DMS 273 treated with DMSO at 0.1 percent for 48 hours (cell line): ENCODE measurements at places on chromosomes 6 and 20.

GRCh38 chr6:25835442-25836283 is 3.8 kb upstream of the SLC17A1 start:
- DNase-seq, result no peak

- no peak for DNase-seq
Observed at GRCh38 chr20:21102603-21103311, 3.4 kb downstream of the LINC00237 start.

- no peak for DNase-seq
Observed at GRCh38 chr6:143961886-143962878, 45.9 kb downstream of the PLAGL1 start.

DNA sequence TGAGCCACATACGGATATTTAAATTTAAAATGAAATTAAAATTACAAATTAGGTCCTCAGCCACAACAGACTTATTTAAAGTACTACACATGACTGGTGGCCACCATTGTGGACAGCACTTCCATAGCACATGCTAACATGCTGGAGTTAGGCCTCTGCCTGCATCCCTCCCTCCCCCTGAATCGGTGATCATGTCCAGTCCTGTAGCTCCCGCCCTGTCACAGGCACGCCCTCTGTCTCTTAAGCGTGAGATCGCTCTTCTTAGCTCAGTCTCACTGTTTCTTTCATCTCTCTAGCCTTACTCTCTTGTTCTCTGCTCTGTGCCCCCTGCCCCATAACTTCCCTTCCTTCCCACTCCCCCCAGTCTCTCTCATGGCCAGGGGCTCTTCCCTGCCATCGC is 28.9 kb downstream of the ELMO2 start:
- DNase-seq, result no peak

GRCh38 chr6:89612121-89612520 is 26.4 kb downstream of the LYRM2 start:
- no peak for DNase-seq

DNA sequence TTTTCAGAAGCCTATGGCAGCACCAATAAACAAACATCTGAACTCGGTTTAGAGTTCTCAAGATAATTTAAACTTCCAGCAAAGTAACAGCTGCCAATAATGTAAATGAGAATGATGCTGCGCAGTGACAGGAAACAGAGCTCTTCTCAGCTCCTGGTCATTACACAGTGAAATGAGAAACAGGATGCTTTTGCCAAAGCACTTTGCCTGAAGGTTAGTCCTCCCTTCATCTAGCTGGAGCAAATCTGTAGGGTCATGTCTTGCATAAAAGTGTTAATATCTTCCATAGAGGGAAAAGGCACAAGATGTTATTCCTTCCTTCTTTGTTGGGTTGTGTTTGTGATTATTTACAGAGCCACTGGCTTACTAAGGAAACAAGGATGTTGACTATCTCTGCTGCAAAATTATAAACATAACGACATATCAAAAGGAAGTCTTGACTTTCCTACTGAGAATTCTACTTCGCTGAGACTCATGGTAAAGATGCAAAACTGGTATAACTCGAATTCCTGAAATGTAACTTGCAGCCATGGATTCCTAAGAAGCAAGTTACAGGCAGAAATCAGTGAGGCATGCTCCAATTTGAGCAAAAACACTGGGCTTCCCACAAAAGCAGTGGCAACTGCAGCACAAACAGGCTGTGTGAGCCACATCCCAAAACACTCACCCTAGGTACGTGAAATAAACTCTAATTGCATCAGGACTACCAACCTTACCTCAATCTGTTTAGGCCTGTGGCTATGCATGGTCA is 102.5 kb upstream of the BEND6 start:
- no peak for DNase-seq

DNA sequence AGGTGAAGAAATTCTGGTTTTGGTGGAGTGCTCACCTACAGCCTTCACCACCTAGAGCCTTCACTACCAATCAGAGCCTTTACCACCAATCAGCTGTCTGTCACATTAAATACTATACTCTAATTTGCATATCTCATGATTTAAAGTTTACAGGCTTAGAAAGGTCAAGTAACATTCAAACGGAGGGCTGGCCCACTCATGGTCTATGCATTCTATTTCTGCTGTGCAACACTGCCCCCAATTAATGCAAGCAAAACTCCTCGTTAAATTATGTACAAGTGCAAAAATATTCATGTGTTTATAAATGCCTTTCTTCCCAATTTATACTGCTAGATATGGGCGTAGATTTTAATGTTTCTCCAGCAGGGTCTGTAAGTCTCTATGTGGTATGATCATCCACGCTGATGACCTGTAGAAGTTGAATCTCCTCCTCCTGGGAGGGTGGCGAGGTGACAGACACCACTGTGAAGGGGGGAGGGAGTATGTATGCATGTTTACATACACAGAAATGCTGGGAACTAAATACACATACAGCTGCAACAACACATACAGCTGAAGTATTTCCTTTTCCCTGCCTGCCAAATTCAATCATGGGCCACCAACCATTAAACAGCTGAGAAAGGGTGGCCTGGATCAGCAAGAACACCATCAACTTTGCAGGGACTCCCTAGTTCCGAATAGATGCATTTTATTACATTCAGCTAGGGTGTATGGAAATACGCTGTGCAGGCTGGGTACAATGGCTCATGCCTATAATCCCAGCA is 13.1 kb downstream of the RRAGD start:
- no peak for DNase-seq

- no peak for DNase-seq
Observed at GRCh38 chr6:157717340-157717748, 105.7 kb upstream of the SNX9 start.

DNA sequence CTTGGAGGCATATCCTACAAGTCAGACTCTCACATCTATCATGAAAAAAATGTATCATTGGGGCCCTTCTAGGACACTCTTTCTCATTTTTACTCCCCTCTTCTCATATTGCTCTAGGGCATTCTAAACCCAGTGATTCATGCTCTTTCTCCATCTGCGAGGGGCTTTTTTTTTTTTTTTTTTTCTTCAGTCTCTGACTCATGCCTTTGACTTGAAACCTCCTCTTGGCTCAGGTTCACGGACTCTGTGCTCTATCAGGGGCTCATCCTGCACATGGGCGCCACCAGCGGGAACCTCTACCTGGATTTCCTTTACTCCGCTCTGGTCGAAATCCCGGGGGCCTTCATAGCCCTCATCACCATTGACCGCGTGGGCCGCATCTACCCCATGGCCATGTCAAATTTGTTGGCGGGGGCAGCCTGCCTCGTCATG is 17.8 kb downstream of the SLC22A1 start:
- DNase-seq, result no peak

GRCh38 chr6:150018846-150019580 is 6.3 kb downstream of the RAET1L start:
- DNase-seq, result no peak

- no peak for DNase-seq
Observed at GRCh38 chr20:45365444-45365970, 2.6 kb downstream of the SYS1 start.

- no peak for DNase-seq
Observed at GRCh38 chr6:219641-220198, 72.6 kb upstream of the DUSP22 start.

DNA sequence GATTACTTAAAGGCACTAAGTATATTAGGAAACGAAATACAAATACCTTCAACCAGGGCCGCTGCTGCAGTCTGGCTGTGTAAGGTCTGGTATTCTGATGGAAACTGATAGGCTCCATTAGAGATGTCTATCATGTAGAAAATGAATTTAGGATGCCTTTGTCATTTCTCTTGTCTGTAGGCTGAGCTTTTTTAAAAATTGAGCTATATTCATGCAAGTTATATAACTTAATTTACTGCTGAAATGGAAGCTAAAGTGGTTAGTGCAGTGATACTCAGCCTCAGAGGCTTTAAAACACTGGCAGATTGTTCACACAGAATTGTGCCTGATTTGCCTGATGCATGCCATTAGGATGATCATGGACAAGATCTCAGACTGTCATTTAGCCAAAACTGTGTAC is 286.2 kb upstream of the QKI start:
- no peak for DNase-seq

- no peak for DNase-seq
Observed at GRCh38 chr6:149041953-149042352, 275.6 kb upstream of the TAB2 start.

- DNase-seq, result no peak
Observed at GRCh38 chr6:38279963-38280588, 359.7 kb downstream of the BTBD9 start.

- no peak for DNase-seq
Observed at GRCh38 chr6:56417823-56418222, 170.4 kb upstream of the COL21A1 start.

DNA sequence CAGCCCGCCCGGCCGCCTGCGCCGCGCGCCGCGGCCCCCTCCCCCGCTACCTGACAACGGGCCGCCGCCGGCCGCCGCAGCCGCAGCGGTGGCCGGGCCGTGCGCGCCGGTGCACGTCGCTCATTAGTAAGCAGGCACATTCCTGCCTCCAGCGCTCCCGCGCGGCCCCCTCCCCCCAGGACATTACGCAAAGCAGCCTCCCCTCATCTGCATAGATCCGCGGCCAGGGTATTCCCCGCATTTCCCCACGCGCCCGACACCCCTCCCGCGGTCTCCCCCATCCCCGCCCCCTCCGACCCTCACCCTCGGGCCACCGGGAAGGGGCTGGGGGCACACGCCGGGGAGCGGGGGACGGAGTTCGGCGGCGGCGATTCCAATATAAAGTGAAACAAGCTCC is at the start of gene HIVEP2:
HIVEP2 (minus strand) TSS at position 128 of the 397 bp plus-strand sequence. CDS start 170,438 bp downstream, outside the sequence.
- DNase-seq, result peak; percentile 36

DNA sequence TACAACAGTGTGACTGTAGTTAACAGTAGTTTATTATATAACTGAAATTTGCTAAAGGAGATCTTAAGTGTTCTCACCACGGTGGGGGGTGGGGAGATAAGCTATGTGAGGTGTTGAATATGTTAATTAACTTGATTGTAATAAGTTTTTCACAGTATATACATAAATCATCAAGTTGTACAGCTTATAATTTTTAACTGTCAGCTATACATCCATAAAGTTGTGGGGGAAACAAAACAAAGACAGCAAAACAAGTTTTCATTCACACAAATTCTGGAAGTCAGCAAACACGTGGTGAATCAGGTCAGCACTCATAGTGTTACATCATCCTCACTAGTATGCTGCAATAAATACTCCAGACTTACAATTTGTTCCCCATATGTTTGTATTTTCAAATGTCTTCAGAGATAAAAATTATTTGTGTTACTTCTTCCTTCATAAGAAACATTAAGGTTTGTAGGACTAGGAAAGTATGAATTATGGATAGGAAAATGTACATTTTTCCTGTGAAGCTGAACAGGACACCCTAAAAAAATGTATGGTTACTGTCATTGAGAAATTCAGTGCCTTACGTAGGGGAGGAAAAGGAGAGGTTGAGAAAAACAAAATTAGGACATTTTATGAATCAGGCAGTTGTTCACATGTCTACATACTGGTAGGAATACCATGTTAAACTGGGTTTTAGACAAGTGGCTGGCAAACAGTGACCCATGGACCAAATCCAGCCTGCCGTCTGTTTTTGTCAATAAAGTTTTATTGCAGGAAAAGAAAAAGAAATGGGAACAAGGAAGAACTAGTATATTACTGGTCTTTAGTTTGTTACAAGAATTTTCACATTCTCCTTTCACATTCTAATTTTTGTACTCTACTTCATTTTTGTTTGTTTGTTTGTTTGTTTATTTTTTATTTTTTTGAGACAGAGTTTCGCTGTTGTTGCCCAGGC is 6.0 kb downstream of the SUMO4 start:
- DNase-seq, result no peak

GRCh38 chr6:101799531-101799930 is 406.0 kb downstream of the GRIK2 start:
- DNase-seq, result no peak

DNA sequence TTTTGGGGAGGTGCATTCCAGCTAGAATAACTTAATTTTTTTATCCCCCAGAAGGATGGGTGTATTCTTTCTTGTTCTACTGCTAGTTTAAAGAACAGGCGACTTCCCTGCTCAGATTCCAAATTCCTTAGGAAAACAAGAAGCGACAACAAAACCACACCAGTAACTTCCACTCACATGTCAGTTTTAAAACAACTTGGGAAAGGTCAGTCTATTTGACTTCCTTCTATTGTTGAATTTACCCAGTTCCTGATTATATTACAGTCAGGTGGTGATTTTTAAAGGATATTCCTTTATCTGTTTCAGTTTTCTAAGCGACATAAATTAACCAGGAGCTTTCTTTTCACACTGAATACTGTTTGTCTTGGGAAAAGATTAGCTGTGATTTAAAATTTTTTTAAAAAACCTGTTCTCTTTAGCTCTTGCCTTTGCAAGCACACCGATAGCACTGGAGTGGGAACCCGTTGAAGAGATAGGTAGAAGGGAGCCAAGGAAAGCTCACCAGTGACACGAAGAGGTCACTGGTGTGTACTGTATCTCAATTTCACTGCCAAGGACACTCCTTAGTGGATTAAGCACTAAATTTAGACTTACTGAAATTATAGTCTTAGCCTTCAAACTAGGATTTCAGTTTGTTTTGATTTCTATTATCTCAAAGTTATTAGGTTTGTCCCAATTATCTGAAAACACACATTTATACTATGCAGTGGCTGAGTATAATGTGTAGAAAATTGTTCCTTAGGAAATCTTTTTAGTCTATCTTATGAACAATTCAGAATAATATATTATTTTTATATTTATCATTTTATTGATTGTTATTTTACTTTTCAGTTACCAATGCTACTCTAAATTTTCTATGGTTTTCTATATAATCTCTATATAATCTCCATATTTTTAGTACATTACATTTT is 22.3 kb downstream of the MARCKS start:
- DNase-seq, result peak; percentile 65

DNA sequence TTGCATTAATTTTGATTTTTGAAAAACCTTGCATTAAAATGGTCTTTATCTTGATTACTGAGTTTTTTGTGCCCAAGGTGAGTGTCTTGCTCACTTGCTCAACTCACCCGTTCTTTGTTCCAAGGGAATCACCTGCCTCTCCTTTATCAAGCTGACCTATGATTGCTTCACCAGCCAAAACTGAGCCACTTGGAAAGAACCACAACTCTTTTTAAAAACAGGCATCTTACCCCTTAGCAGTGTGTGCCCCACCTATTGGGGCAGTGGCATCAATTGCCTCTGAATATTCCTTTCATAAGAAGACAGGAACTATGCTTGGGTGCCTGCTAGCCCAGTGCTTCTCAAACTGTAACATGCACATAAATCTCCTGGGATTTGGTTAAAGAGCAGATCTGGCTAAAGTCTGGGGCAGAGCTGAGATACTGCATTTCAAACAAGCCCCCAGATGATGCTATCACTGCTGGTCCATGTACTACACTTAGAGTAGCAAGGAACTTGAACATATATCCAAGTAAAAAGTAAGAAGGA is 3.3 kb upstream of the STK38 start:
- DNase-seq, result no peak

DNA sequence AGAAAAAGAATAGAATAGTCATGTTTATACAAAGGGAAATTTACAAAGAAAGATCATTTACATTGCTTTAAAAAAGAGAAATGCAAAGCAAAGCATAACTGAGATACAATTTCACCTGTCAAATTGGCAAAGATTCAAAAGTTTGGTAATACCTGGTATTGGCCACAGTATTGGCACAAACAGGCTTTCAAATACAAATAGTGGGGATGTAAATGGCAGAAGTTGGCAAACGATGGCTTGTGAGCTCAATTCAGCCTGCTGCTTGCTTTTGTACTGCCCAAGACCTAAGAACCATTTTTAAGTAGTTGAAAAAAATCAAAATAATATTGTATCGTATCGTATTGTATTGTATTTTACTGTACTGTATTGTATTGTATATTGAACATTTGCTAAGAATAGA is 194.5 kb upstream of the JAG1 start:
- DNase-seq, result no peak

- DNase-seq, result no peak
Observed at GRCh38 chr6:129599467-129599866, 110.5 kb downstream of the ARHGAP18 start.
